ENCODE measurements at places on chromosomes 1 and 21.

DNA sequence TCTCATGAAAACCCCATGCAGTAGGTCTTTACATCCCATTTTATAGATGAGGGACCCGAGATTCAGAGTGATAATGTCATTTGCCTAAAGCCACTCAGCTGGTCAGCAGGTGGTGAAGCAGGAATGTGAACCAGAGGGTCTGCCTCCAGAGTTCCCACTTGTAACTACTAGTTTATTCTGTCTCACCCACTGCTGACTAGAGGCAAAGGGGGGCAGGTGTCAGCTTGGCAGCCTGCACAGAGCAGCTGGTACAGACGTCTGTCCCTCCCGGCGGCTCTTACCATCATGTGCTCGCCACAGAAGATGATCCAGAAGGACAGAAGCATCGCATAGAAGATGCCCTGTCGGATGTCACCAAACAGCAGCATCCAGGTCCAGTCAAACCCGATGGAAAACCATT, 82.4 kb downstream of the WLS start:
- no peak for DNase-seq

DNA sequence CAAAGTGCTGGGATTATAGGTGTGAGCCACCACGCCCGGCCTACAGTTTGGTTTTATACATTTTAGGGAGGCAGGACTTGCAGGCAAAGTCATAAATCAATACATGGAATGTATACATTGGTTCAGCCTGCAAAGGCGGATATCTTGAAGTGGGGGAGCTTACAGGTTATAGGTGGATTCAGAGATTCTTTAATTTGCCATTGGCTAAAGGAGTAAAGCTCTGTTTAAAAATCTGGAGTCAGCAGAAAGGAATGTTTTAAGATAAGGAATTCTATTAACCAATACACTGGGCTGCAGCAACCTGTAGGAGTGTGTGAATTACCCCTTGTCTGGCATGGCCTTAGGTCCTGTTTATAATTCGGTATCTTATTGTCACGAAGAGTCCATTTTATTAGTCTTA, 57.6 kb downstream of the OPTC start:
- no peak for DNase-seq

- no peak for DNase-seq
Measured at GRCh38 chr1:82392946-82393345, 592.2 kb downstream of the ADGRL2 start.

GRCh38 chr1:175145899-175146528, 46.6 kb downstream of the KIAA0040 start:
- DNase-seq: no peak

DNA sequence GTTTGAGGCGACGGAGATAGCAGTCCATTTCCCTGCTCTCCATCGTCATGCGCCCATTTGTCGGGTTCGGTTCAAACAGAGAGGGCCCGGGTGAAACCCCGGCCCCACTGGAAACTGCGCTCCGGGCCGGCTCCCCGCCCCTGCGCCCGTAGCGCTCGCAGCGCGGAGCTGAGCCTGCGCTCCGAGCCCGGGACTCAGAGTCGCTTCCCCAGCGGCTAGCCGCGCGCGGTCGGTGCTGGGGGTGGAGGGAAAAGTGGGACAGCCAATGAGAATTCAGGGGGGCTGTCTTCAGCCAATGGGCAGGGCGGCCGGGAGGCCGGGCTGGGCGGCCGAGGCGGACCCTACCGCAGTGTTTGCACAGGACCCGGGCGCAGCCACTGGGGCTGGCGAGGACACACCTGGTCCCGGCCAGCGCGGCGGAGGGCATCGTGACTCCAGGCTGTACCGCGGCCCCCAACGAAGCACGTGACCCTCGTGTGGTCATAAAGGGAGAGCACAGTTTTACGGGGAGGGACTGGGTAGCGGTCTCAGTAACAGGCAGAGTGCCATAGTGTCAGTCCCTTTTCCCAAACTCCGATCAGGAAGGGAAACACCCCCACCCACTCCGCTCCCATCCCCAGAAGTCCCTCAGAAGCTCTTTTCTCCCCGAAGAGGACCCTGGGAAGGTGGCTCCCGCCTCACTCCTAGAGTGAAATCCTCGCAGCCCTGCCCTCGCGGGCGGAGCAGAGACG, at the start of gene INKA2:
TSS of gene INKA2 (minus strand) at position 202 of the 731 bp plus-strand sequence. CDS start at position 49, 153 bp downstream.
- peak; percentile 93 for DNase-seq

DNA sequence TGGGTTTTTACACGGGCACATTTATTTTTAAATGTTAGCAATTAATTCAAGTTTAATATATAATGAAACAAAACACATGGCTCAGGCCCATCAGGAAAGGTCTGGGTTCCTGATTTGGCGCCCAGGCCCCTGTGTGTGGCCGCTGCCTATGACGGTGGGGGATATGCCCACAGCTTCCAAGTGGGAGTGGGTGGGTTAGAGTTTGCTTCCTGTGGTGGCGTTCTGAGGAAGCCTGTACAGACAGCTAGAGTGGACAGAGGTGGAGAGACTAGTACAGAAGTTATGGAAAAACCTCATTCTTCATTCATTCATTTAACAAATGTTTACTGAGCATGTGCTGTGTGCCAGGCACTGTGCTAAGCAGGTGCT, 22.4 kb upstream of the EPS8L3 start:
- no peak for DNase-seq

DNA sequence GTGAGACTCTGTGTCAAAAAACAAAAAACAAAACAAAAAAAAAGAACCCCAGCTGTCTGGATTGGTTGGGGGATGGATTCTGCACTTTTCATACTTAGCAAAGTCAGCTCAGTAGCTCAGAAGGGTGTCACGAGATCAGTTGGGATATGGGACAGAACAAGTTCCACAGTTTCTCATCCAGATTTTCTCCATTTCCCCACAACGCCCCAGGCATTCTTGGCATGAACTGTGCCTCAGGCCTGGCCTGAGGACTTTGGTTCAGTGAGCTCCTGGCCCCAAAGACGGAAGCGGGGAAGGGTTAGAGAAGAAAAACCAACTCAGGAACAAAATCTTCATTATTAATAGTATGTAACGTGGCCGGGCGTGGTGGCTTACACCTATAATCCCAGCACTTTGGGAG, 1.9 kb downstream of the AKR7A2 start:
- no peak for DNase-seq

- no peak for DNase-seq
Measured at GRCh38 chr1:148315071-148315811, 163.2 kb upstream of the NBPF11 start.

DNA sequence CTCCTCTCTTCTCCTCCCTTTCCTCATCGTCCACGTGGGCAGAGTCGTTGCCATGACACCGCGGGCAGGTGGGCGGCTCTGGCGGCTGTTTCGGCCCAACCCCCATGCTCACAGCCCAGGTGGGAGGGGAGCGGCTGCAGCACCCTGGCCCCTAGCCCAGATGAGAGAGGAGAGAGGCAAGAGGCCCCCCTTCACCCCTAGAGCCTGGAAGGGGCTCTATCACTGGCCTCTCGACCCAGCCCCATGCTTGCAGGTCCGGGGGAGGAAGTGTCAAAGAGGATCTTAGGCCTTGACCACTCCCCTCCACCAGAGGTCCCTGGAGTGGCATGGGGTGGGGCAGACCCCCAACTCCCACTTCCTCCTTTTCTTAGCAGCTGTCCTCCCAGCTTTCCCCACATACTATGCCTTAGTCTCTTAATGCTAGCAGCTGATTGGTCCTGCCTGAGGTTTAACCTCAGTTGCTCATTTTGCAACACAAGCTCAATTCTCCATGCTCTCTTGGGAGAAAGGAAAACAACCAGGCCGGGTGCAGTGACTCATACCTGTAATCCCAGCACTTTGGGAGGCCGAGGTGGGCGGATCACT, 10.4 kb downstream of the DLGAP3 start:
- DNase-seq: peak; percentile 62

GRCh38 chr1:156140879-156141707, 12.3 kb upstream of the SEMA4A start:
- peak; percentile 84 for DNase-seq

- DNase-seq: no peak
Measured at GRCh38 chr1:241654019-241654418, 1.9 kb downstream of the WDR64 start.

DNA sequence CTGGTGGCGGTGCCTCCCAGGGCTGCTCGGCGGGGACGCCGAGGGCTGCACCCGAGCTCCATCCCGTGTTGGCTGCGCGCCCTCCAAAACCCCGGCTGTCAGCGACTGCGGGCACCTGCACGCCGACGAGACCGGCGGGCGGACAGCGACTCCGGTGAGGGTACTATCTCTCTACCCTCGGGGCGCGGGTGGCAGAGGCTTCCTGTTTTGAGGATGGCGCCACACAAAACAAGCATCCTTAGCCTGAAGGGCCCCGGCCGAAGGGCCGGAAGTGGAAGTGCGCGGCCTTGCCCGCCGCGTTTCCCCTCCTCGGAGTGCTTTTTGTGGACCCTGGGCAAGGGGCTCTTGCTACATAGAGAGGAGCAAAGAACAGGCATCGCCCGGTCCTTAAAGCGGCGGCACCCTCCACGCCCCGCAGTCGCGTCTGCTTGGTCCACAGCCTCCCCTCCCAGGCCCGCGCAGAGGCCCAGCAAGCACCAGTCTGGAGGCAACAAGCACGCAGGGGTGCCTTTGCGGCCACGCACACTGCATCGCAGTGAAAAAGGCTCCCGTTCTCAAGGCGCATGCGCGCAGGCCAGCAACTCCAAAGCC, 561 bp upstream of the COQ8A start:
- DNase-seq: no peak

DNA sequence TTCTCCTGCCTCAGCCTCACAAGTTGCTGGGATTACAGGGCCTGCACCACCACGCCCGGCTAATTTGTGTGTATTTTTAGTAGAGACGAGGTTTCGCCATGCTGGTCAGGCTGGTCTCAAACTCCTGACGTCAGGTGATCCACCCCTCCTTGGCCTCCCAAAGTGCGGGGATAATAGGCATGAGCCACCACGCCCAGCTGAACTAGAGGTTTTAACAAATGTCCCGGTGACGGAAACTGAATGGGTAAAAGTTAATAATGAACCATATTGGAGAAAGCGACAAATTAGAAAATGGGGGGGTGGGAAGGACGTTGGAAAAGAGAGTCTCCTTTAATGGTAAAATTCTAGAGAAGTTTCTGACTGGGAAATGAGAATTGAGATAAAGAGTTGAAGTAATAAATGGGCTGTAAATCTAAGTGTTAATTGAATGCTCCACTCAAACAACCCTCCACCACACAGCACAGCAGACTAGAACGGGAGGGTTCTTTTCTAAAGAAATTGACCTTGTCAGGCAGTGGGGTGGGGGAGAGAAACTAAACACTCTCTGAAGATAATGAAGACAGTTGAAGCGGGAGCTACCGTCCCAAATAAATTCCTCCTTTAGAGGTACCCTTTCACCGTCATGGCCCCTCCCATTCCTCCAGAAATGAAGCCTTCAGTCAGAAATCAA, 46.9 kb upstream of the PUM1 start:
- DNase-seq: no peak

GRCh38 chr1:245878585-245878984, 628.5 kb downstream of the SMYD3 start:
- no peak for DNase-seq

GRCh38 chr1:33288976-33289857, 31.7 kb downstream of the A3GALT2 start:
- no peak for DNase-seq

DNA sequence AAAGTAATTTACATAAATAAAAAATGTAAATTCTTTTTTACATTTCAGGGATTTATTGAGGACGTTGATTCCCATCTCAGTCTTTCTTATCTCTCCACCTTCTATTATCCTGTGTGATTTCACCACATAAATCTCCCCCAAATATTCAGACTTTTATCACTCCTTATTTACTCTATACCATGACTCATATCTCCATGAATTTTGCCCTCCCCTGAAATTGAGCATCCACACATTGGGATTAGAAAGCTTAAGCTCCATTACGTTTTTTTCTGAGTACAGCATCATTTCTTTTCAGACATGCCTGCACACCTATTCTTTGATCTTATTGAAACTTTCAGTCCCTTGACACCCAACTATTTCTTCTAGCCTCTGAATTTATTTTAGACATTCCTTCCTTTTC, 111.2 kb downstream of the IFI44 start:
- DNase-seq: no peak

DNA sequence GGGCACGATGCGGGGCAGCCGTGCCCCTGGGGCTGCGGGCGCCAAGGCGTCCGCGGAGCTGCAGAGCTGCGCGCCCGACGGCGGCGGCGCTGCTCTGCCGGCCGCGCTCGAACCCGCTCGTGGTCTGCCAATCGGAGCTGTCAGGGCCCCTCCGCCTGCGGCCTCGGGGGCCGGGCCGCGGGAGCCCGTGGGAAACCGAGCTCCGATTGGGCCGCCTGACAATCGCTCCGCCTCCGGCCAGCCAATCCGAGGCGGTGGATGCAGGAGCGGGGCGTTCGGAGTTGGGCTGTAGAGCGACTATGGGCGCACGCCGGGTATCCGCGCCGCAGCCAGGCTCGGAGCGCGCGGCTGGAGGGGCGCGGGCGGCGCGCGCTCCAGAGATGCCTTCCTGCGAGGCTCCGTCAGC, 100.5 kb upstream of the SOD1 start:
- peak; percentile 98 for DNase-seq

- DNase-seq: peak; percentile 52
Measured at GRCh38 chr1:167797015-167797414, 75.2 kb downstream of the MPZL1 start.

- no peak for DNase-seq
Measured at GRCh38 chr1:247375747-247376146, 40.2 kb upstream of the NLRP3 start.

DNA sequence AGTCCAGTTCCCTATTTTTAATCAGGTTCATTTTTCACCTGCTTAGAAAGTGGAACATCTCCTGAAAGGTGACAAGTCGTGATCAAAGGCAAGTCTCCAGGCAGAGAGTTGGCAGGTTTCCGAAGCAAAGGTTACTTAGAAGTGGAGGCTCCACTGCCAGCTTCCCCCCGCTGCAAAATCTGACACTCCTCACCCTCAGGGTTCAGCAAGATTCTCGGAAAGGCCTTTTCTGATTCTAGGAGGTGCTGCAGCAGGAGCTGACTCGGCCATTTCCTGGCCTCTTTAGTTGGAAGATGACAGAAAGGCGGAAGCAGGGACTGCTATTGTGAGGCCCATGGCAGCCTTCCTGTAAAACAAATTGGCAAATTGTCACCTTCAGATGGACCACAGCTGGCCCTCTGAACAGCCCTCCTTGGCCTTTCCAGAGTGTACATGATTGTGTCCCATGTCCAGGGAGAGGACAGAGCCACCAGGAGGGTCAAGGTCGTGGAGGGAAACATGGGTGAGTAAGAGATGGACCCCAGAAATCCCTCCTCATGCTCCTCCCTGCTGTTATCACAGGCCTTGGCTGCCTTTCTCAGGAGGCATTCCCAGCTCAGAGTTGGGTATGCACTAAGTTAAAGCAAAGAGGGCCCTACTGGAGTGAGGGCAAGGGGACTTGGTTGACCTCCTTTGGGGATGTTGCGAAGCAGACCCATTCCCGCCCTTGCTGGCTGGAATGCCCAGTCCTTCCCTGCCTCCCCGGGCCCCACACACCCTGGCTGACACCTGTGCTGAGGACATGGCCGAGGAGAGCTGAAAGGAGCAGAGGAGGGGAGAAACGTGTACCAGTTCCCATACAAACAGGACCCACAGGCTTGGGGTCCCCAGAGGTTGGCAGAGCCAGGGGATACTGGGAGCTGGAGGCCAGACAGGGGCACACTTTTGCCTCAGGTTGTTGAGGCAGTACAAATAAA, 115.5 kb upstream of the IRF2BP2 start:
- peak; percentile 76 for DNase-seq

DNA sequence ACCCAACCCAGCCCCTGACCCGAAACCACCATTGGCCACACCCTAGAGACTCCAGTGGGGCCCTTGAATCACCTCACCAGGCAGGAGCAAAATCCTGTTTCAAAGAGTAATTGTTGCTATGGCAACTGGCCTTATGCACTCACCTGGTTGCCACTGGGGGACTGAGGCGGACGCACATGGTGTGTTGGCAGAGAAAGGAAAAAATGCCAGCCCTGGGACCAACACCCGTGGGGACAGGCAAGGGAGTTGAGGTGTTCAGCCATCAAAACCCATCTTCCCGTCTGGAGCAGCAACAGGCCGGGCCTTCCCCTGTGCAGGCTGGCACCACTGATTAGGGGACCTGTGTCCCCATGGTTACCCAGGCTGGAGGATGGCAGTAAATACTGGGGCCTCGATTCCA, 395.8 kb upstream of the VAMP3 start:
- DNase-seq: no peak
